ENCODE measurements at places on chromosomes 11 and 22.
A peak's percentile ranks its signal among the peaks of the same experiment; 100 is the strongest.

DNA sequence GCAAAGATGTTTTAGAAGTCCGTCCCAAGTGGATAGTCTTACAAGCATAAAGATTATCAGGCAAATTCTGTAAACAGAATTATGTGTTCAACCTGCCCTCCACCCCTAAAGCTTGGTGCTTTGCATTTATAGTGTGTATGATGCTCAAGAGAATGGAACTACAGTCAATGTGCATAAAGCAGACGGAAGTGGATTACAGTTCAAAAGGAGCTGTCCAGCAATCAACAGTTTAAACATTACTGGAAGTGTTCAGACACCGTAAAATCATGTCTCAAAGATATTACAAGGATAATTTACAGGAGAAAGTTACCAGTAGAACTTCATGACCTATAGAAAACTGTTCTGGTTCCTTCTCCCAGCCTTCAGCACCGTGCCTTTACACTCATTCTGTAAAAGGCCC, 1.0 kb downstream of the RIC3 start:
- DNase-seq: no peak

- DNase-seq: no peak
Observed at GRCh38 chr11:79198898-79199250, 242.0 kb downstream of the TENM4 start.

DNA sequence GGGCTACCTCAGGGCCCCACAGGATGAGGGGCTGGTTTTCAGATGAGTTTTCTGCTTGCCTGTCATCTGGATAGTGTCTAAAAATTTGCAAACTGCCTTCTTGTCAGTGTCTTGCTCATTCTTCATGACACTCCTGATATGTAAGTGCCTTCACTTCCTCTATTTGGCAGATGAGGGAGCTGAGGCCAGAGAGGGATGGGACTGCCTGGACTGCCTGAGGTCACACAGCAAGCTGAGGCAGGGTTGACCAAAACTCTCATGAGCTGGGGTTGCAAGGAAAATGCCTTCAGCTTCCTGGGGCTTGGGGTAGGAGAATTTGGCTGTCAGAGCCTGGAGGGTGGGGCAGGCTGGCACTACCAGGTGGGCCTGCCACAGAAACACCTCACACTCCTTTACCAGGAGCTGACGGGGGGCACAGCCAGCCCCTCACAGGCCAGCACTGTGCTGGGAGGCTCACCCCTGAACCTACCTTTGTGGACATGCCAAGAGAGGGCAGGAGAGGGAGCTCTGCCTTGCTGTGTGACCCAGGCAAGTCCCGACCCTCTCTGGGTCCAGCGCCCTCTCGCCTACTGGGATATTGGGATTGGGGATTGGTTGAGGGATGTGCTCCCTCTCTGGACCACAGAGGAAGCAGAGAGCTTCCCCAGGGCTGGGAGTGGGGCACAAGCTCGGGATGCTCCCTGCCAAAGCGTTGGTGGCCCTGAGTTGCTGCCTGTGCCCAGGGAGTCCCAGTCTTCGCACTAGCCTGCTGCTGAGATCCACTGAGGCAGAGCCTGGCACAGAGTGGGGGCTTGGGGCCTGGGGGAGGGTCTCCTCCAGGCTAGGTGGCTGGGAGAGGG, 1.9 kb upstream of the P2RY6 start:
- no peak for DNase-seq

GRCh38 chr11:18243783-18244362, 4.6 kb downstream of the SAA2 start:
- DNase-seq: peak; percentile 50

DNA sequence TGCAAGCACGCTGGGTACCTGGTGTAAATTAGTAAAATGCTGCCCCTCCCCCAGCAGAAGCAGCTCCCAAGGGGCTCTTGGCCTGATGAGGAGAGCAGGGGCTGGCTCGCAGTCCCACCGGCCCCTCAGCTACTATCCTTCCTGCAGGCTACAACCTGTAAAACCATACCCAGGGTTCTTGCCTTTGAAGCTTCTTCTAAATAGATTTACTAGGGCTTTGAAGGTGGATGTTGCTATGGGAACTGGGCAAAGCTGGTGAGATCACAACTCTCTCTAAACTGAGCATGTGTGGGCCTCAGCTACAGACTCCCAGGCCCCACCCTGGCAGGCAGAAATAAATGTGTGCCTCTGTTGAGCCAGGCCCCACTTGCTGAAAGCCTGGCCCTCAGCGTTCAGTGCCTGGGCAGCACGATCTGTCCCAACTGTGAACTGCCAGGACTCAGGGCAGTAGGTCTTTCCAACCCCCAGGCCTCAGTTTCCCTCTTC, 18.5 kb downstream of the CD5 start:
- no peak for DNase-seq

- no peak for DNase-seq
Observed at GRCh38 chr22:23565915-23566704, 14.0 kb downstream of the IGLL1 start.

- no peak for DNase-seq
Observed at GRCh38 chr11:63023222-63023814, 7.7 kb upstream of the SLC22A8 start.

GRCh38 chr11:1693327-1694063, 3.5 kb upstream of the KRTAP5-6 start:
- DNase-seq: peak; percentile 63

- no peak for DNase-seq
Observed at GRCh38 chr11:125890447-125891100, 3.1 kb downstream of the HYLS1 start.

GRCh38 chr11:112999520-112999919, 38.3 kb downstream of the NCAM1 start:
- DNase-seq: no peak

DNA sequence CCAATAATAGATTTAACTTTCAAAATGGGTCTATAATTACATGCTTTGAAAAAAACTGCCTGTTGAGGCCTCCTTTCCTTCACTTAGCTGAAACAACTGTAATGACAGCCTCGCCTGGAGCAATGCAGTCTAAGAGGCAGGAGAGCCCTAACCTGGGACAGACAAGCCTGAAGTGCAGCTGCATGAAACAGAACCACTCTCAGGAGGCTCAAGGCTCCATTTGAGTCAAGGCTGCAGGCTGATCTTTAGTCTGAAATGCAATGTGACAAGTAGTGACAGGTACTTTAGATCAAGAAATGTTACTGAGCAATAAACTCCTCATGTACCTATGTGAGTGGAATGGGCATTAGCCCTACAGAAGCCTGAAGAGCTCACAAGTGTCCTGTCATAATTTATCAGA, 414.0 kb upstream of the LUZP2 start:
- no peak for DNase-seq

DNA sequence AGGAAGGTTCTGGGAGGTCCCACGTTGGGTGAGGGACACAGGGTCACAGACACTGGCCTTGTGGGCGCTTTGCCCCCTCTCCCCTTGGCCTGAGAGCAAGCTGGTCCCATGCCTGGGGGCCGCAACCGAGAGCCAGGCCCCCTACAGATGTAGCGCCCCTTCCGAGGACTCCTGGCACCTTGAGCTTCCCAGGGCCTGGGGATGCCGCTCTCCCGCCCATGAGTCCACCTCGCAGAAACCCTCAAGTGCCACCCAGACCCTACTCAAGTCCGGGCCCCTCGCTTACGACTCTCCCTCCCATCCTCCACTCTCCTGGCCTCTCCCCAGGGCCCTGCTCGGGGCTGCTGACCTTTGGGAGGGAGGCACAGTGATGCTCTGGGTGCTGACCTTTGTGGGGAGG, 204.0 kb downstream of the BRD1 start:
- no peak for DNase-seq

GRCh38 chr11:46267930-46268329, 9.5 kb upstream of the CREB3L1 start:
- no peak for DNase-seq

GRCh38 chr22:31126869-31127175, 4.1 kb downstream of the INPP5J start:
- no peak for DNase-seq

- no peak for DNase-seq
Observed at GRCh38 chr22:22703715-22704114, 59.3 kb downstream of the GGTLC2 start.

GRCh38 chr11:38384568-38384967, 1786.5 kb upstream of the RAG2 start:
- no peak for DNase-seq

GRCh38 chr22:29740216-29740615, 20.4 kb downstream of the CABP7 start:
- no peak for DNase-seq

- DNase-seq: no peak
Observed at GRCh38 chr22:43099095-43099494, 9.9 kb upstream of the TTLL1 start.

GRCh38 chr11:64185175-64185692, 737 bp upstream of the STIP1 start:
- no peak for DNase-seq

- DNase-seq: no peak
Observed at GRCh38 chr11:27075192-27075591, 34.6 kb downstream of the BBOX1 start.

- no peak for DNase-seq
Observed at GRCh38 chr11:134170177-134170918, 53.4 kb downstream of the NCAPD3 start.

- no peak for DNase-seq
Observed at GRCh38 chr11:1467270-1467669, 19.3 kb downstream of the MOB2 start.

DNA sequence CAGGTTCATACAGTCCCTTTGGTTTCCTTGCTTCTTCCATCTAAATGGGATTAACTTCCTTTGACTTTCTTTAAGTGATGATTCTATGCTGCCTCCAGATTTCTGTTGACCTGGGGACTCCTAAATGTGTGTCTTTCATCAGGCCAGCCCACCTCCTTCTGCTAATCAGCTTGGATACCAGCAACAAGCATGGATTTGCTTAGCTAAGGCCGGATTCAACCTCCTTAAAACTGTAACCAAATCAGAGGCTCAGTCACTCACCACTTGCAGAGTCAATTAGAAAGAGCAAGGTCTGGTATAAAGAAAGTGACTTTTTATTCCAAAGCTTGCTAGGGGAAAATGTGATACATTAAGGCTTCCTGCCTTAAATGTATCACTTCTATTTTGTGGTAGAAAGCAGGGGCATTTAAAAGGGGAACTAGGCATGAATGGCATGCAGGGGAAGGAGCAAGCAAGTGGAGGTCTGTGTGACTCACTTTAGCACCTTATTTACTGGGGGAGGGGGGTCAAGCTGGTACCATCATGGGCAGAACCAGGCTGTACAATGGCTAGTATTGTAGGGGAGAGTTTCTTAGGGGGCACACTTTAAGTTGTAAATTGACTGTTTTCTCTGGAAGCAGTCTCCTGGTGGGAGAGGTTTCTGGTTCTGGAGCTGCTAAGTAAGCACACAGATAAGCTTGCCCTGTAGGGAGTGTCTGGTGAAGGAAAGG, 239.0 kb upstream of the PDGFD start:
- no peak for DNase-seq

GRCh38 chr22:37336579-37336978, 54.3 kb downstream of the CYTH4 start:
- no peak for DNase-seq

DNA sequence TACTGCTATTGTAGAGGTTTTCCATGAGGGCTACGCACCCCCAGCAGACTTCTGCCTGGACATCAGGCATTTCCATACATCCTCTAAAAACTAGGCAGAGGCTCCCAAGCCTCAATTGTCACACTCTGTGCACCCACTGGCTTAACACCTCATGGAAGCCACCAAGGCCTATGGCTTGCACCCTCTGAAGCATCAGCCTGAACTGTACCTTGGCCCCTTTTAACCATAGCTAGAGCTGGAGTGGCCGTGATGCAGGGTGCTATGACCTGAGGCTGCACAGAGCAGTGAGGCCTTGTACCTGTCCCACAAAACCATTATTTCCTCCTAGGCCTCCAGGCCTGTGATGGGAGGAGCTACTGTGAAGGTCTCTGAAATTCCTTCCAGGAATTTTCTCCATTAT, 33.9 kb downstream of the AAMDC start:
- no peak for DNase-seq

DNA sequence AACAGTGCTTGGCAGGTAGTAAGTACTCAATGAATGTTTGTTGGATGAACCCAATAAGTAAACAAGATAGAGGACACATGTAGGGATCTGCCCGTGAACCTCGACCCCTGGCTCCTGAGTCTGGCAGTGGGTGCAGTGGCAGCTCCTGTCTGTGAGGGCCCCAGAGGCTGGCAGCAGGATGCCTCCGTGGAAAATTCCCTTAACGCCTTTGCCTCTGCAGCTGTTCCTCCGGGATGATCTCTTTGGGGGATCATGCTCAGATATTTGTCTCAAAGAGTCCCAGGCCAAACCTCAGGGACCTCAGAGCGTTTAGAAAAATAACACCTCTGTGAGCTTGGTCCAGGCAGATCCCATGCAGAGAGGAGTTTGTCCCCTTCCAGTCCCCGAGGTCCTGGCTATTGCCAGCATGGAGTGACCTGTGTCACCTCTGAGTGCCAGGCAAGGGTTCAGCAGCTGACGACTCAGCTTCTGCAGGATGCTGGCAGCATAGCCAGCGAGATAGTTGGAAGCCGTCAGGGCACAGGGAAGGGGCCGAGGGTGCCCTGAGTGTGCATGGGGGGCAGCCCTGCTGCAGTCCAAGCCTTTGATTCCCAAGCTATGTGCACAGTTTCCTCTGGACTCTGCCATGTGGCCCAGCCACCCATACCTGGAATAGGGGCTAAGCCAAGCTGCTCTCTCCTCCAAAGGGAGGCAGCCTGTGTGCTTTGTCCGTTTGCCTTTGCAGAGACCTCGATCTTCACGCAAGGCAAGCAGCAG, 613 bp upstream of the MCHR1 start:
- no peak for DNase-seq

- DNase-seq: no peak
Observed at GRCh38 chr22:26443901-26444690, 15.0 kb downstream of the ASPHD2 start.

- DNase-seq: no peak
Observed at GRCh38 chr22:39123751-39124581, 26.9 kb downstream of the APOBEC3H start.

DNA sequence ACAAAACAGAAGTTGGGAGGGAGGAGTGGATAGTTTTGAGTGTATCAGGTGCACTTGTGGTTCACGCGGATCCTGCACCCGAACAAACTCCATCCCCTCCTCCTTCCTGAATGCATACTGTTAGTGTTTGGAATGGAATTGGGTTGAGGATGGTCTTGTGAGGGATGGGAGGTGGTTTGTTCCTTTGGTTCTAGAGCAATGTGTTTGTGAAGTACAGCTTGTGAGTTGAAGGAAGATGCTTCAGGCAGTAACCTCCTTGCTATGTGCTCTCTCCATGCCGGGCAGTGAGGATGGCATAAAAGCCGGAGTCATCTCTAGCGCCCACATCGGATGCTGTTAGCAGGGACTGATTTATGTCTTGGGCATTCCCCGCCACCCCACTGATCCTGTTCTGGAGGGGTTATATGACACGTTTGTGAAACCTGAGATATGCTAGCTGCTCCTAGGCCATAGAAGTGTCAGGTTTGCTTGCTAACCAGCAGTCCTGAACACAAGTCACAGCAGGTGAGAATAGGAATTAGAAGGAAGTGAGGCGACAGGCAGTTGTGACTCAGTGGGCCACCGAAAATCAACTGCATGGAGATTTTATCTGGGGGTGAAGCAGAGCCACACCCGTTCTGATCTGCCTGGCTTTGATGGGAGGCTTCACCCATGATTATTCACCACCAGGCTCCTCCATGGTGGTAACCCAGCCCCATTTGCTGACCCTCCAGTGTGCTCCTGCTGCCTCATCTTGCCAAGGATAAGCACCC, 2.2 kb downstream of the BCR start:
- DNase-seq: peak; percentile 29
